ENCODE measurements at places on chromosomes 1 and 21.
A peak's percentile ranks its signal among the peaks of the same experiment; 100 is the strongest.

- no peak for DNase-seq
Observed at GRCh38 chr1:171139890-171140289, 45.2 kb upstream of the FMO2 start.

DNA sequence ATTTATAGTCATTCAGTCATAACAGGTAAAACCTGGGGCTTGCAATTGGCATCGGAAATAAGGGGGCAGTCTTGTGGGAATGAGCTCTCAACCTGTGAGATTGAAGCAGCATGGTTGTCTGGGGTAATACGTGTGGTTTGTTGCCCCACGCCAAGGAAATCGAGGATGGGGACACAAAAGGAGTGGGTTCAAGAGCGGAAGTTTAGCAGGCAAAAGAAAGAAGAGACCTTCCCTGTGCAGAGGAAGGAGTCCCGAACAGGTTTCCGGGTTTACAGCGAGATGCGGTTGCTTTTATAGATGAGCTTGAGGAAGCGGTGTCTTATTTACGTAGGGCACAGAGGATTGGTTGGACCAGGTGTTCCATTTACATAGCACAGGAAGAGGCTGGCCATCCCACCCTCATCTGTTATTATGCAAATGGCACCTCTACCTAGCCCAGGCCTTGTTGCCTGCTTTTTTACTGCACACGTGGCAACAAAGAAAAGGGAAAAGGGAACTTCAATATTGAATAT, 37.3 kb downstream of the IFNAR1 start:
- no peak for DNase-seq

- no peak for DNase-seq
Observed at GRCh38 chr1:192627901-192628300, 8.0 kb upstream of the RGS13 start.

DNA sequence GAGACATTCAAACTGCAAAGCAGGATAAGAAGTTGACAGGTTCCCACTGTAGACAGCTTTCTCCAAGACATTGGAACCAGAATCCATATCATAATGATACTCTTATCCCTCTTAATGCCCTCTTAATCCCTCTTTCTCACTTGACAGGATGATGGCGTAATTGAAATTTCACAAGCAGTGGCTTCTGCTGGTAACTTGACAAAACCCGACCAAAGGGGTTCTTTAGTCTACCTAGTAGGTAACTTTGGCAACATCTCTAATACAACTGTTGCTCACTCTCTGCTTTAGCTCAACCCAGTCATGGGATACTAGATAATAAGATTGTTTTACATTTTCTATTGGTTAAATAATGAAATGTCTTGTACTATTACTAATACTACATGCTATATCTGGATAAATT, 34.7 kb downstream of the S100A10 start:
- DNase-seq = no peak

- no peak for DNase-seq
Observed at GRCh38 chr1:32538887-32539583, at the start of gene ZBTB8A. ZBTB8A (plus strand) TSS chr1:32539427; CDS start chr1:32592932, 53,505 bp downstream.

DNA sequence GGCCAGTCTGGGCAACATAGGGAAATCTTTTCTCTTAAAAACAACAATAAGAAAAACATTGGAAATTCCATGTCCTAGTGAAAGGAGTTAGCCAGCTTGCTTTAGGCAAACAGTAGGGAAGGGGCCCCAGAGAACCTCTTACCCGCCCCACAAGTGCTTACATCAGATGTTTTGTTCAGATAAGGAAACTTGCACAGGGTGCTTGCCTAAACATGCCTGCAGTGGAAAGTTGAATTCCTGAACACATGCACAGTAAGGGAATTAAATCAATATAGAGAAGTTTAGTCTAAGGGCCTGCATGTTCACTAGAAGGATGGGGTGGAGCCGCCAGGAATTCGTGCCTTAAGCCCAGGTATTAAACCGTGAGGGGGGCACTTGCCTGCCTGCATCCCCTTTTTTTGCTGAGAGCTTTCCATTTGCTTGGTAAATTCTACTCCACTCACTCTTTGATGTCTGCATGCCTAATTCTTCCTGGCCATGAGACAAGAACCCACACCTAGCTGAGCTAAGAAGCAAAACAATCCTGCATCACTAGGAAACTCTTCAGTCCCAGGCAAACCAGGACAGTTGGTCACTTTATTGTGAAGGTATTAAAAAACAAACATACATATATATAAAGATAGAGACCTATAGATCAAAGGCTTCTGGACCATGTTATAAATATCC, 499.0 kb downstream of the SIPA1L2 start:
- no peak for DNase-seq

GRCh38 chr1:25223471-25223870, 8.8 kb downstream of the SYF2 start:
- DNase-seq = no peak

- DNase-seq = no peak
Observed at GRCh38 chr1:186900539-186901237, 71.9 kb downstream of the PLA2G4A start.

- no peak for DNase-seq
Observed at GRCh38 chr1:107110326-107110725, 30.5 kb upstream of the NTNG1 start.

GRCh38 chr1:52520148-52520547, 32.7 kb downstream of the TUT4 start:
- no peak for DNase-seq

DNA sequence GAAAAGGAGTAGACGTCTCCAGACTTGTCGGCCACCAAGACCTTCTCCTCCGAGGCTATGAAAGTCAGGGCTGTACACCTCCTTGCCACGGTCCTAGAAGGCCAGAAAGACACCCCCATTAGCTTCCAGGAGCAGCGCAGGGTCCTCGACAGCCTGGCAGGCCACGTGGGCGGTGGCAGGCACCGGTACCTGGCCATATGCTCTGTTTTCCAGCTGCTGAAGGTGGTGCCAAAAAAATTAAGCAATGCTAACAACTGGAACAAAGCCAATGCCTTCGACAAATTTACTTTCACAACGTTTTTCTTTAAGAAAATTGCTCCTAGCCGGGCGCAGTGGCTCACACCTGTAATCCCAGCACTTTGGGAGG, 15.9 kb downstream of the WDR4 start:
- no peak for DNase-seq

- DNase-seq = no peak
Observed at GRCh38 chr1:241396747-241397681, 40.0 kb upstream of the RGS7 start.

- DNase-seq = no peak
Observed at GRCh38 chr1:14363036-14363590, 235.4 kb upstream of the KAZN start.

DNA sequence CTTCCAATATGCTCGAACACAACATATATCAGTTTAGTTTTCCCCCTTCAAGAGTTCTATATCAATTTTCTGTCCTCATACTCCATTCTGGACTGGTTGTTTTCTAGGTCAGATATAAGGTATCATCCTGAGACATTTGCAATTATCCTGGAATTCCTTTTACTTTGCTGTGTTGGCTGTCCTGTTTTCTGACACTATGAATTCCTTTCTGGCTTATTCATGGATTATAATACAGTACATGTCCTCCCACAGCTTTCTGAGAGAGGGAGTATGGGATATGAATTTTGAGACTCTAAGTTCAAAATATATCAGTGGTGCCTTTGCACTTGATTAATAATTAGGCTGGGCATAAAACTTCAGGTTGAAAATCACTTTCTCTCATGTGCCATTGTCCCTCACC, 11.9 kb downstream of the PHTF1 start:
- no peak for DNase-seq

DNA sequence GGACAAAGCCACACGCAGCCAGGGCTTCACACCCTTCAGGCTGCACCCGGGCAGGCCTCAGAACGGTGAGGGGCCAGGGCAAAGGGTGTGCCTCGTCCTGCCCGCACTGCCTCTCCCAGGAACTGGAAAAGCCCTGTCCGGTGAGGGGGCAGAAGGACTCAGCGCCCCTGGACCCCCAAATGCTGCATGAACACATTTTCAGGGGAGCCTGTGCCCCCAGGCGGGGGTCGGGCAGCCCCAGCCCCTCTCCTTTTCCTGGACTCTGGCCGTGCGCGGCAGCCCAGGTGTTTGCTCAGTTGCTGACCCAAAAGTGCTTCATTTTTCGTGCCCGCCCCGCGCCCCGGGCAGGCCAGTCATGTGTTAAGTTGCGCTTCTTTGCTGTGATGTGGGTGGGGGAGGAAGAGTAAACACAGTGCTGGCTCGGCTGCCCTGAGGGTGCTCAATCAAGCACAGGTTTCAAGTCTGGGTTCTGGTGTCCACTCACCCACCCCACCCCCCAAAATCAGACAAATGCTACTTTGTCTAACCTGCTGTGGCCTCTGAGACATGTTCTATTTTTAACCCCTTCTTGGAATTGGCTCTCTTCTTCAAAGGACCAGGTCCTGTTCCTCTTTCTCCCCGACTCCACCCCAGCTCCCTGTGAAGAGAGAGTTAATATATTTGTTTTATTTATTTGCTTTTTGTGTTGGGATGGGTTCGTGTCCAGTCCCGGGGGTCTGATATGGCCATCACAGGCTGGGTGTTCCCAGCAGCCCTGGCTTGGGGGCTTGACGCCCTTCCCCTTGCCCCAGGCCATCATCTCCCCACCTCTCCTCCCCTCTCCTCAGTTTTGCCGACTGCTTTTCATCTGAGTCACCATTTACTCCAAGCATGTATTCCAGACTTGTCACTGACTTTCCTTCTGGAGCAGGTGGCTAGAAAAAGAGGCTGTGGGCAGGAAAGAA, 8.1 kb downstream of the PSRC1 start:
- no peak for DNase-seq

GRCh38 chr1:58814251-58815068, 30.6 kb upstream of the JUN start:
- DNase-seq = no peak

DNA sequence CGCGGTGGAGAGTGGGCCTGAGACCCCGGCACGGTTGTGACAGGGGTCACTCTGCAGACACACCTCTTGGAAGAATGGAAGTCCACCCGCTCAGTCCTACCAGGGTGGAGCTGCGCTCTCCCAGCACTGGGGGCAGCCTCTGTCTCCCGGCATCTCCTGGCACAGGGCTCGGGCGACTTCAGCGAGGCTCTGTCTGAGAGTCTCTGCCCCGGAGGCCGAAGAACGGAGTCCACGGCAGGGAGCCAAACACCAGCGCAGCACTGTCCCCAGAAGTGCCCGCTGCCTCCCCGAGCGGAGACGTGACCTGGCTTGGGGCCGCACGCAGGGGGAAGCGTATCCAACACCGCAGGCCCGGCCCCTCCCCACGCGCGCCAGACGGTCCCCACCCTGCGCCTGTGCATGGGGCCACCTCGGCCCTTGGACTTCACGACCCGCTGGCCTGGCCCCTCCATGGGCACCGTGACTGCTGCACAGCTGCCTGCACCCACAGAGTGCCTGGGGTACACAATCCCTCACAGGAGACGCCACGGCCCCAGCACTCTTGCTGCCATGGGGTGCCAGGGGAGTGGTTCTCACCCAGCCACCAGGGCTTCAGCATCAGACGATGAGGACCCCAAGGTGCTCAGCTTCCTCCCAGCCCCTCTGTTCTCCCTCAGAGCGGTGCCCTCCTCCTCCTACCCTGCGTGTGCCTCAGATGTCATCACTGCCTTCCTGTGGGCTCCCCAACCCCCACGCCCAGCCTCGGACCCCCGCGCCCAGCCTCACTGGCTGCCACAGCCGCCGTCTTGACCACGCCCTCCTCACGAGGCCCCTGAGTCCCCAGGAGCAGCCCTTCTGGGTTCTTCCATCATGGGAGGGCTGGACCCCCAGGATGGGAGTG, 14.9 kb upstream of the RNF223 start:
- DNase-seq = no peak

DNA sequence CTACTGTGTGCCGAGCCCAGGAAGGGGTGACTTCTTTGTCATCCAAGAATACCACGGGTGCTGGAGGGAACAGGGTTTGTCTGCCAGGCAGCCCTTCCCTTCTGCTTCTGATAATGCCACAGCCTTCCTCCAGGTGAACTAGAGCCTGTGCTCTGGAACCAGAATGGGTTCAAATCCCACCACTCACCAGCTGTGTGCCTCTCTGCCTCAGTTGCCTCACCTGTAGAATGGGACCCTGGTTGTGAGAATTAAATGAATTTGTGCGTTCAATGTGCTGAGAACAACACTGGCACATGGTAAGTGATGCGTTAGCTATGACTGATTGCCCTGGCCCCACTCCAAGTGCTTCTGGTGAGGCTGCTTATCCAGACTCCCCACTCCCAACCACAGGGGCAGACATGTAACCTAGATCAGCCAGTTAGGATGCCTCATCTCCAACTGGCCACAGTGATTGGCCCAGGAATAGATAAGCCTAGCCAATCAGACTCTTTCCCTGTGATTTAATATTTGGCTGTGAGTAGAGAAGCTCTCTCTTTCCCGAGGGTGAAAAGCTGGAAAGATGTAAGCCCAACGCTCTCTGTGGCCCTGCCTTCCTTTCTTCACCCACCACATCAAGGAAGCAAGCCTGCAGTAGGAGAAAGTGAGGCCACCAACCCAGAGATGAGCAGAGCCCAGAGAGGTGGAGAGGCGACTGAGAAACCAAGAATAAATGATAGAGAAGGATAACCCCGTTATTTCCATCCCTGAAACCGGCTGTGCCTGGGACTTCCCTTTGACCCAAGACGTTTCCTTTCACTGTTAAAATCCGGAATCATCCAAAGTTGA, 20.8 kb upstream of the LAPTM5 start:
- DNase-seq = peak; percentile 71

DNA sequence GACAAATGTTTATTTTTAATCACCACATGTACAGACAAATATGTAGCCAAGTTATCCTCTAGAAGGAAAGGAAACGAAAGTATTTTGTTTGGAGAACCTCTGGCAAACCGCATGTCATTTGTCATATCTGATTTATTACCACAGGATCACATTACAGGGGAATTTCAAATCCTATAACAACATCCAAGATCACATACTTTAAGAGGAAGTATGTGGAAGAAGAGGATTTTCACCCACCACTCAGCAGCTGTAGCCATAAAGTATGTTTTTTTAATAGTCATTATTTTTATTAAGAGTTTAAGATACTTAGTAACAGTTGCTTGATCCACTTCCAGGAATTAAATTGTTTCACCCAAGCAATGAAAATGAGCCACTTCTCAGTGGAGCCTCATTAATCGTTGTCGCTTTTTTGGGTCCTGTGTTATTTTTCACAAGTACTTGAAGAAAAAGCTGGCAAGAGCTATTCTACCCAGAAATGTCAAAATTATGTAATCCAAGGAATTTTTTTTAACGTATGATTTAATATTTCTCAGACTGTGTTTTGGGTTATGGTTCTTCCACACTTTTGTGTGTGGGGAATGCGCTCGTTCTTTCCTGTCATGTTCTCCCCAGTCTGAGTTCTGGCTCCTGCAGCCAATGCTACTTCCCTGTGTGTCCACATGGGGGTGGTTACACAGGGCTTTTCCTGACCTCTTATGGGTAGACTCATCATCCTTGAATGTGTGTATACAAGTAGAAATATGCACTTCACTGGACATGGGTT, 6.9 kb downstream of the SERTAD4 start:
- DNase-seq = peak; percentile 42

GRCh38 chr1:183002267-183002666, 21.0 kb upstream of the LAMC1 start:
- no peak for DNase-seq

GRCh38 chr1:97849345-97850340, 71.2 kb downstream of the DPYD start:
- DNase-seq = peak; percentile 39

- DNase-seq = no peak
Observed at GRCh38 chr21:17536381-17536780, 23.5 kb downstream of the CXADR start.

- peak; percentile 12 for DNase-seq
Observed at GRCh38 chr1:41629571-41629970, 145.1 kb upstream of the EDN2 start.
